PC-9 (cell line): ENCODE measurements at places on chromosomes 3 and 15. TPM values are rescaled to one million over a fixed set of nuclear protein-coding genes. Genes with fewer than 3 reads are reported as not detected.

DNA sequence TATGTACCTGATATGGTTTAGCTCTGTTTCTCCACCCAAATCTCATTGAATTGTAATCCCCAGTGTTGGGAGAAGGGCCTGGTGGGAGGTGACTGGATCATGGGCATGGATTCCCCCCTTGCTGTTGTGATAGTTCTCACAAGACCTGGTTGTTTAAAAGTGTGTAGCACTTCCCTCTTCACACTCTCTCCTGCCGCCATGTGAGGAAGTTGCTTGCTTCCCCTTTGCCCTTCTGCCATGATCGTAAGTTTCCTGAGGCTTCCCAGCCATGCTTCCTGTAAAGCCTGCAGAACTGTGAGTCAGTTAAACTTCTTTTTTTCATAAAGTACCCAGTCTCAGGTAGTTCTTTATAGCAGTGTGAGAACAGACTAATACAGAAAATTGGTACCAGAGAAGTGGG is 93.1 kb downstream of the C3orf70 start:
- DNase-seq, result no peak

DNA sequence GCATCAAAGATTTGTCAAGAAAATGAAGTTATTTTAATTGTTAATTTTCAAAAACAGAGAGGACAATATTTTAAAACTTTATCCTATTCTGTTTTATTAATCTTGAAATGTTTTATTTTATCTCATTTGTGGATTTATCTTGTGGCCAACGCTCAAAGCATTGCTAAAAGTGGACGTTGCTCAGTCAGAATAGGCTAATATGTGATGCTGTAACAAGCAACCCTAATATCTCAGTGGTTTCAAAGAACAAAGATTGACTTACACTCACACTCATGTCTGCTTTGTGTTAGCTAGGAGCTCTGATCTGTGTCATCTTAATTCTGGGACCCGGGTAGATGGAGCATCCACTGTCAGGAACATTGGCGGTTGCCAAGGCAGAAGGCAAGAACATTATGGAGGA is 86.0 kb upstream of the PLCL2 start:
- no peak for DNase-seq

GRCh38 chr3:3594986-3595385 is 204.2 kb upstream of the LRRN1 start:
- DNase-seq, result no peak

GRCh38 chr15:46442901-46443590 is 808.2 kb downstream of the SQOR start:
- no peak for DNase-seq

- no peak for DNase-seq
Observed at GRCh38 chr15:55402707-55403106, 5.5 kb downstream of the CCPG1 start.

DNA sequence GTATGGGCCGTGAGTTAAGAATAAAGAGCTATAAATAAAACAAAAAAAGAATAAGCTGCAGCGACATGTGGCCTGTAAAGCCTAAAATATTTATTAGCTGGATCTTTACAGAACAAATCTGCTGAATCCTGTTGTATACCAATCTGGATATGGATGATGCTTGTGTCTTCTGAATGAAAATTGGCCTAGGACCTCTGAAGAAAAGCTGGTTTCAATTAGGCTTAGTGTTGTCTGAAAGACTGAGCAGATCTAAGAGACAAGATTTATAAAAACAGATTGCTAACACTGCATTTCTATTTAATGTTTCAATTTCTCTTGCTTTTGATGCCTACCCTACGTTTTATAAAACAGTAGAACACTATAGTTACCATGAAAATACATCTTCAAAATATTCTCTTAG is 57.9 kb downstream of the ST3GAL6 start:
- DNase-seq, result no peak

- DNase-seq, result no peak
Observed at GRCh38 chr3:81289676-81290075, 471.8 kb downstream of the GBE1 start.

DNA sequence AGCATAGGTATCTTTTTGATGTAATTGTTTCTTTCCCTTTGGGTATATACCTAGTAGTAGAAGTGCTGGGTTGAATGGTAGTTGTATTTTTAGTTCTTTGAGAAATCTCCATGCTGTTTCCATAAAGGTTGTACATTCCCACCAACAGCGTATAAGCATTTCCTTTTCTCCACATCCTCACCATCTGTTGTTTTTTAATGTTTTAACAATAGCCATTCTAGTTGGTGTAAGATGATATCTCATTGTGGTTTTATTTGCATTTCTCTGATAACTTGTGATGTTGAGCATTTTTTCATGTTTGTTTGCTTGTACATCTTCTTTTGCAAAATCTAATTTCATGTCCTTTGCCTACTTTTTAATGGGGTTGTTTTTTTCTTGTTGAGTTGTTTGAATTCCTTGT is 80.0 kb upstream of the TMC3 start:
- DNase-seq, result no peak

- DNase-seq, result no peak
Observed at GRCh38 chr3:179026636-179027035, 45.0 kb downstream of the ZMAT3 start.

- DNase-seq, result no peak
Observed at GRCh38 chr15:31148297-31149087, 47.0 kb upstream of the TRPM1 start.

- no peak for DNase-seq
Observed at GRCh38 chr3:123148772-123149171, 53.0 kb upstream of the SEC22A start.

- no peak for DNase-seq
Observed at GRCh38 chr15:95857124-95857757, 473.3 kb upstream of the NR2F2 start.

GRCh38 chr3:29285471-29286071 is 4.7 kb downstream of the RBMS3 start:
- DNase-seq, result no peak

DNA sequence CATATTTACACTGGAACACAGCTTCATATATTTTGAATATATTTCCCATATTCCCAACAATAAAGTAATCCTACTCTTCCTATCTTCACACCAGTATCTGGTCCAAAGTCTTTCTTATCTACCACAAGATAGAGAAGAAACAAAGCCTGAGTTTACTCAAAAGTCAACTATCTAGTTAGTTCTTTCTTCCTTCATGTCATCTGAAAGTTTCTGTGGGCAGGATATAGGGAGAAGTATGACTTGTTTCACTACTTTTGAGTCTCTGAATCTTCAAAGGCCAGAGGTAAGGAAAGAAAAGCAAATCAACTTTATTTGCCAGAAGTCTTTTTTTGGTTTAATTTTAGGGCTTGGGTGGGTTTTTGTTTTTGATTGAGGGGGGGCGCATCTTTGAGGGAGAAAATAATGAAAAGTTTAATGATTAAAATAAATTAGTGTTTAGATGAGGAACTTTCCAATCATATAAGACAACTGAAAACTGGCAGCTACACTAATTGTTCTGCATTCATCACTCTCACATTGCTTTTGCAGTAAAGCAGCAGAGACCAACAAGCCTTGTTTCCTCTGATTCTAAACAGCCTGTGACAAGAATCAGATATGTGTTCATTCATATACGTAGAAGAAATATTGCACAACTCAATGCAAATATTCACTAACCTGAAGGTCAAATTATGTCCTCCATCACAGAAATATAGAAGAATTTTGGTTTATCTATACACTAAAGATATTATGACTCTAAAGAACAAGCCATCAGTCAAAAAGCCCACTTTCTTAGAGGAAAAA is 421.4 kb downstream of the SHQ1 start:
- DNase-seq, result no peak

DNA sequence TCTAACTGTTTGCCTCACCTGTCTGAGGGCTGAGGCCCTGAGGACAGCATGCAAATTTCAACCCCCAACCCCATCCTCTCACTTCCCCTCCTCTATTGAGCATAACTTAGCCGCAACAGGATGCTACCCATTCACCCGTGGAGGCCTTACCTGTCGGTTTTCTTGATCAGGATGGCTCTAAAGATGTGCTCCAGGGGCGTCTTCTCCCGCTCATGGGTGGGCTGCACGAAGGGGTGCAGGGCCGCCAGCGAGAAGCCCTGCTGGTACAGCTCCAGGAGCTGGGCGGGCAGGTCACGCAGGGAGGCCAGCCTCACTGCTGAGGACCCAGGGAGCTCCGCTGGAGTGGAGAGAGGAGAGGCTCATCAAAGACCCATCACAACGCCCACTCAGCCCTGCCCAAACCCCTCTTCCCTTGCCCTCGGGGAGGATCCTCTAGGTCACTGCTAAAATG is 79.8 kb downstream of the RFTN1 start:
- no peak for DNase-seq

GRCh38 chr15:78679089-78679511 is 38.1 kb upstream of the CHRNB4 start:
- DNase-seq, result no peak

DNA sequence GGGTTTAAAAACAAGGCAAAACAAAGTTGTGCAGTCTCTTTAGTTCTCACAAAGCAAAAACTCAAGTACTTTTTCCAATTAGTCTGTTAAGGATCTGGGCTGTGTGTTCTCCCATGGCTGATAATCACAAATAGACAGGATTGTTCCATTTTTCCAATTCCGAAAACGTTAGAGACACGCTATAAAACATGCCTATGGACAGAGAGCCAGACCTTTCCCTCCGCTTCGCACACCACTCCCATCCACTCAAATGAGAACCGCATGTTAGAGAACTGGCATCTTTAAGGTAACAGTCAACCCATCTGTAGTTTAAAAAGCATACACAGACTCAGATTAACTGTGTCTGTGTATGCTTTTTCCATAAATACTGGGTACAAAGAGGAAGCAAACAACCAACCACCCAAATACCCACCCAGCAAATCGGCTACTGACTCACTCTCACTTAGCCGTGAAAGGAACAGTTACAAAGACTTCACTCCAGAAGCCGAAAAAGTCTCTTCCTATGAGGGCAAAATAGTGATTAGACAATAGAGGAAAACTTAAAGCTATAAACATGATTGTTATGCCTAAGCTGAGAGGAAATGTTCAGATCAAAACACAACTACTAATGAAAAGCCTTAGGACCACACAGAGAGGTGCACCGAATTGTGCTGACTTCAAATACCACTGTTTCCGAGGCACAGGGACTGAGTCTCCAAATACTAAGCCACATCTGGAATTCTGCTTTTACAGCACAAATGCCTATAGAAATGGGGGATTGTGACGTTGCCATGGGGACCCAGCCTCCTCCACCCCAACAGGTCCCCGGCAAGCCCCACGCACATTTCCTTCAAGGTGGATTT is 36.1 kb downstream of the IL17RD start:
- DNase-seq, result no peak

- DNase-seq, result no peak
Observed at GRCh38 chr3:170697908-170698307, 112.0 kb upstream of the SLC7A14 start.

DNA sequence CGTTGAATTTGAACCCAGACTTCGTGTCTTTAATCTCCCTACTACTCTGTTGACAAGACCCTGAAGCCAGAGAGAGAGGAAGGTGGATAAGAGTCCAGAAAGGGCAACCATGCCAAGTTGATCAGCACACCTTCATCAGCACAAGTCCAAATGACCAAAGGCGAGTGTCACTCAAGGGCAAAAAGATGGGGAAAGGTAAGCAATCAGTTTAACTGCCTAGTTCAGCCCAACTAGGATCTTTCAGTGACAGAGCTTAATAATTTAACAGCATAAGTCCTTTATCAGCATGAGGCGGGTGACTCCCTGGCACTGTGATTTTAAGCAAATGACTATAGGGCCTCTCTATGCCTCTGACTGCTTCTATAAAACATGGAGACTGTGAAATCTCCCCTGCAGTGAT is 6.2 kb downstream of the SUCLG2 start:
- DNase-seq, result no peak

DNA sequence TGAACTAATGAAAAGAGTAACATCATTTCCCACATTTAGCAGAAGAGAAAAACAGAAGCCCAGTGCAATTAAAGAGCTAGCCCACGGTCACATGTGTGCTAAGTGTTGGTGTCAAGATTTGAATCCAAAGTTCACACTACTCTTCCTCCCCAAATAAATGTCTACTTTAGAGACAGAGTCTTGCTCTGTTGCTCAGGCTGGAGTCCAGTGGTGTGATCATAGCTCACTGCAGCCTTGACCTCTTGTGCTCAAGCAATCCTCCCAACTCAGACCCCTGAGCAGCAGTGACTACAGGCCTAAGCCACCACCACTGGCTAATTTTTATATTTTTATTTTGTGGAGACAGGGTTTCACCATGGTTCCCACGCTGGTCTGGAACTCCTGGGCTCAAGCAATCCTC is 4.8 kb downstream of the OSBPL10 start:
- no peak for DNase-seq

DNA sequence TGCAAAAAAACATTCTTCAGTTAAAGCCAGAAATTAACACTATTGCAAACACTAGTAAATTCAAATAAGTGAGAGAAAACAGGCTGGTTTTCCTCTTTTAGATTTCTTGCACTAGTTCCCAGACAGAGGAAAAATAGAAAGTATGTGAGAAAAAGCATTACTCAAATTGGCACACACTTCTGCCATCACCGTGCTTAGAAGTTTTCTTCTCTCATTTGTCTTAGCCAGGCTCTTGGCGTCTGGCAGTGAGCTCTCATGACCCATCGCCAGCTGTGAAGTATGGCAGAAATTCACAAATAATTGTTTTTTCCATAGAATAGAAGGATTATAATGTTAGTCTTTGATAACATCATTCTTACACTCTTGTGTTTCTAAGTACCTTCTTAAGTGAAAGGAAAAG is 515.9 kb downstream of the GBE1 start:
- DNase-seq, result no peak

- DNase-seq, result no peak
Observed at GRCh38 chr3:115685097-115685496, 61.8 kb downstream of the GAP43 start.

DNA sequence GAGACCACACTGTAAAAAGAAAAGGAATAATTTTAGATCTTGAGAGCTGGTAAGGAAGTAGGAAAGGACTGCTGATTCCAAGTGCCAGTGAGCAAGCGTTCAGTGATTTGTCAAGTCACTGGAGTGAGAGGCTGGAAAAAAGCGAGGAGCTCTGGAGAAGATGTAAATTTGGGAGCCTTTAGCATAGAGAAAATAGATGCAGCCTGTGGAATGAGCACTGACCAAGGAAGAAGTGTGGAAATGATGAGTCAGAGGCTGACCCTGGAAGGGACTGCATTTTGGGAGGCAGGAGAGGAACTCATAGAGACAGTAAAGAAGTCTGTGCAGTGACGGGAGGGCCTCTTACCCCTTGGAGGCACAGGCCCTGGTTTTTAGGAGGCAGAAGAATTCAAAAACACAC is 17.1 kb upstream of the ABTB1 start:
- DNase-seq, result no peak

- DNase-seq, result peak; percentile 78
Observed at GRCh38 chr15:99486371-99487336, 79.1 kb upstream of the MEF2A start.

Gene UQCRC1
- 255 and 264 TPM in 2 replicates for total RNA-seq

Gene AMT
- 12.9 and 17.6 TPM in 2 replicates for total RNA-seq

Gene CCR4
- total RNA-seq, result not detected in 2 replicates

Gene AP3S2
- total RNA-seq, result 49.3 and 57.6 TPM in 2 replicates

Gene CCR3
- total RNA-seq, result 1.7 and 3.1 TPM in 2 replicates

Gene COL6A5
- not detected in 2 replicates for total RNA-seq
